Amygdala (tissue), 56 donors: ENCODE measurements at places on chromosomes 1 and 21.
A peak's percentile ranks its signal among the peaks of the same experiment; 100 is the strongest.

DNA sequence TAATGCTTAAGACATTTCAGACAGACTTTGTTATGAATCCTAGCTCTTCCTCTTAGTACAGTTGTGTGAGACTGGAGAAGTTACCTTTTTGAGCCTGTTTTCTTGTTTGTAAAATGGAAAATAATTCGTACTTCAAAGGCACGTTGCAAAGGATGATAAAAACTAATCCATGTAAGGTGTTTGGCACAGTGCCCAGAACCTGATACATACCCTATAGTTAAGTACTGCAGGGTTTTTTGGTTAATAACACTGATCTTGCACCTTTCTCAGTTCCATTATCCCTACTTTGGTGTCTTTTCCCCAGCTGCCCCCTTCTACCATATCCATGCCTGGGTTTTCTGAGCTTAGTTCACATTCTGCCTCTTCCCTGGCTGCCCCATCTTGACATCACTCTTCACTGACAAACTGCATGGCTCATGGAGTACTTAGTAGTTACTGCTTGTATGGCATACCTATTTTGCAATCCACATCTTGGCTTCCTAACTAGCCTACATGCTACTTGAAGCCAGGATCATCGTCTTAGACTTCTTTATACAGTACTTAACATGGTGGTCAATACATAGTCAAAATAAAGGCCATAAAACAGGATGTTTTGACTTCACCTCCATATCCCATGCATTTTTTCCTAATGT, 10.1 kb downstream of the CCDC185 start:
- DNase-seq: no peak

- DNase-seq: no peak
Measured at GRCh38 chr21:43925096-43925481, 60.1 kb downstream of the AGPAT3 start.

- DNase-seq: no peak
Measured at GRCh38 chr1:81689531-81689941, 111.2 kb upstream of the ADGRL2 start.

DNA sequence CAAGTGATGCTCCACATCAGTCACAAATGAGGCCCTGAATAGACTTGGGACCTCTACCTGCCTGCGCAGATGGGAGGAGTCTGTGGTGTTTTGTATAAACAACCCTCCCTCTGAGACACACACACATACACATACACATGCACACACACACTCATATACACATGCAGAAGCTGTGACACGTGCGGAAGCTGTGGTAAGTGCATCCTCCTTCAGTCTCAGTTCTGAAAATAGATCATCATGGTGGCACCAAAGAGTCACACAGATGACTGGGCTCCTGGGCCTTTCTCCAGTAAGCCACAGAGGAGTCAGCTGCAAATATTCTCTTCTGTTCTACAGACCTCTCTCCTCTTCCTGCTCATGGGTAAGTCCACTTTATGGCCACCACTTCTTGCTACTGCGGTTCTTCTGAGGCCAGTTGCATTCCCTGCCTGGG, at the start of gene LY9:
Gene LY9, plus strand, starts transcription at position 224 of the 433 bp plus-strand sequence. Its CDS starts 14 bp downstream, at position 238.
- no peak for DNase-seq

DNA sequence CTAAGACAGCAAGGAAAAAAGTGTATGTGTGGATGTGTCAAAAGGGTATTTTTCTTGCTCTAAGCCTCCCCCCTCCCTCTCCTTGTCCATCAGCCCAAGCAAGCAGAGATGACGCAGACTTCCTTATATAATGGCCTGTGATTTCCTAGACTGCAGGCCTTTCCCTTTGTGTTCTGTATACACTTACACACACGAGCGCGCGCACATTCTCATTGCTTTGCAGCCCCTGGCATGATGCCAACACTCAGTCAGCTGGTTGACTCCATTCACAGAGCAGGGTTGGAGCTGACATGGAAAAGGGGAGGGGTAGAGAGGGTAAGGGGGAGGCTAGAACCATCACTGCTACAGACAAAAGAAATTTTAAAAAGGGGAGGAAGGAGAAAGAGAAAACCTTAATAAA, 41.8 kb downstream of the GATAD2B start:
- DNase-seq: peak; percentile 92

- DNase-seq: no peak
Measured at GRCh38 chr1:97123717-97124431, 402.3 kb downstream of the PTBP2 start.

GRCh38 chr1:175126347-175126746, 58.7 kb downstream of the TNN start:
- no peak for DNase-seq

DNA sequence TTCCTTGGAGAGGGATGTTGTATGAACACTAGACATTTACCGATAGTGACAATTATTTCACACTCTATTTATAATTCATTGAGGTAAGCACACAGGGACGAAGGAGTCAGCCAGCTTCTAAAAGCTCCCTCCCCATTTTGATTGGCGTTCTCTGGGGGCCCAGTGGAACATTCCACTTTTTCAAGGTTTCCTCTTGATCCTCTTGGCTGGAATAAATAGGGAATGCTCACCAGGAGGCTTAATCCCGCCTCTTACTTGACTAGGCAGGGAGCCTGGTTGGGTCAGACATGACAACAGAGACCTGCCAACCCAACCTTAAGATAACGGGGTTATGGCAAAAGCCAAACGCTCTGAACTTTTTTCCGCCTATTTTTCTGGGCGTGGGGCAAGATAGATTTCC, 974 bp downstream of the ACTN2 start:
- DNase-seq: no peak

DNA sequence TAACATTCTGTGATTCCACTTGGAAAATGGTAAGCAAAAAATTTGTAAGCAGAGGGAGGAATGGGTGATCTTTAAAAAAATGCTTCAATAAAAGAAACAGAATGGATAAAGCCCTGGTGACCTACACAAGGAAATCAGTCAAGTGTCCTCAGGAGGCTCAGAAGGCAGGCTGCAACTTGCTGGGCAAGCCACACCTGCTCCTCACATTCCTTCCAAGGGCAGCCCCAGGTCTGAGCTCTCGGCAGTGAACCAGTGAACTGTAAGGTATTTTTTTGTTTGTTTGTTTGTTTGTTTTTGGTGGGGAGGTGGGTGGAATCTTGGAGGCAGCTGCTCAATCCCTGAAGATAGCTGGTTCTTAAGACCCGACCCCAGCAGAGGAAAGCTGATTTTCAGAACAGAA, 4.4 kb downstream of the TACSTD2 start:
- no peak for DNase-seq

DNA sequence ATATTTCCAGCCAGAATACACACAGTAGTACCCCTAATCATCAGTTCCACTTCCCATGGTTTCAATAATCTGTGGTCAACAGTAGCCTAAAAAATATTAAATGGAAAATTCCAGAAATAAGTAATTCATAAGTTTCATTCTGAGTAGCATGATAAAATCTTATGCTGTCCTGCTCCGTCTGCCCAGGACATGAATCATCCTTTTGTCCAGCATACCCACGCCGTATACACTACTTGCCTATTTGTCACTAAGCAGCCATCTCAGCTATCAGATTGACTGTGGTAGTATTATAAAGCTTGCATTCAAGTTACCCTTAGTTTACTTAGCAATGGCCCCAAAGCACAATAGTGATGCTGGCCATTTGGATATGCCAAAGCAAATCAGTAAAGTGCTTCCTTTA, 118.7 kb downstream of the SLC5A9 start:
- no peak for DNase-seq

DNA sequence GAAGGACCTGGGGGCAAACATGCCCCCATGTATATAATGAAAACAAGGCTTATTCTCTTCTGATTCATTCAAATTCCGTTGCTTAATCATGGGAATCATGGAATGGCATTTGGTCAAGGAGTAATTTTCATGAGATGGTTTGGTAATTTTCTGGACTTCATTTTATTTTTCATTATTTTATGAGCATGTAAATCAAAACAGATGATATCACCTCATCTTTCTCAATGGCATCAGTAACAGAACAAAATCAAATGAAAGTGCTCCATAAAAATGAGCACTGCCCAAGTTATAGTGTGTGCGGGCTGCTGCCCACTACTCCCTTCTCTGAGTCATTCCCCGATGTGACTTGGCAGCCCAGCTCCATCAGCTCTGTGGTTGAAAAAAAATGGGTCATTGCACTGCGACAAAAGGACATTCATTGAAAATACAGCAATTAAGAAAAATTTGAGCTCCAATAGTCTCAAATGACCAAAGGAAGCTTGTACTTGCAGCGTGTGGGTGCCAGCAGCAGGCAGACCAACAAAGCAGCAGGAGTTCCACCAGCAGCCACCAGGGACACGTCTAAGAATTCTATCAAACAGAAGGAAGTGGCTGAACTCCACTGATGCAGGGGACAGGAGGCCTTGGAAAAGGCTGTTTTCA, 84.3 kb upstream of the VAV3 start:
- DNase-seq: no peak

- peak; percentile 40 for DNase-seq
Measured at GRCh38 chr1:198903203-198903602, 264.4 kb downstream of the PTPRC start.

DNA sequence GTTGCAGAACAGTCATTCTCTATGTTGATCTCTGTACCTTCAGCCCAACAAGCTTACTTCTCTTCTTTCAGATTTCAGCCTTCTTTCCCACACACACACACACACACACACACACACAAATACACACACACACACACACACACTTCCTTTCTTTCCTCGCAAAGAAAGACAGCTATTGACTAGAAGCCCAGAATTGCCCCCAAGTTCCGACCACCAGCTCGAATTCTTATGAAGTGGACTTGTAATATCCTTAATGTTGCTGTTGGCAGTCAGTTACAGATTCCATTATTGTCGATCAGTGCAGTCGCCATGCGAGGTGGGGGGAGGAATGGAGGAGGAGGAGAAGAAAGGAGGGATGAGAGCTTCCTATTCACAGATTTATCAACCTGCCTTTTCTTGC, 125.5 kb downstream of the CLEC20A start:
- no peak for DNase-seq

GRCh38 chr21:45236481-45236880, 51.2 kb downstream of the POFUT2 start:
- DNase-seq: no peak

DNA sequence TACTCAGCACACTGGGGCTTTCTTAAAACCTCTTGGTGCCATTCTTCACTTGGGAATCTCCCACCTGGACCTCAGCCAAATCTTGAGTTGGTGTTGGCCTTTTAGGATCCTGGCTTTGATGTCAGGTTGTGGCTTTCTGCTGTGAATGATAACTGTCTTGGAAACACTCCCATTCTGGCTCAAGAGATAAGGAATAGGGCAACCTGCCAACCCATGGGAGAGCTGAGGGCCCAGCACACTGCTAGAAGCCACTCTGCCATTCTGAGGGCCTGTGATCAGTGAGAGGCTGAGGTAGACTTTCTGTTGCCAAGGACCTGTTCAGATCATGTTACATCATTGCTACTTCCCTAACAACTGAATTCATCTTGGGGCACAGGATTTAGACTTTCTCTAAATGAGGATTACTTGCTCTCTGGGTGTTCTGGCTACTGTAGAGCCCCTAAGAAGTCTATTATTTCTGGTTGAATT, 45.8 kb downstream of the TTC39A start:
- DNase-seq: no peak

DNA sequence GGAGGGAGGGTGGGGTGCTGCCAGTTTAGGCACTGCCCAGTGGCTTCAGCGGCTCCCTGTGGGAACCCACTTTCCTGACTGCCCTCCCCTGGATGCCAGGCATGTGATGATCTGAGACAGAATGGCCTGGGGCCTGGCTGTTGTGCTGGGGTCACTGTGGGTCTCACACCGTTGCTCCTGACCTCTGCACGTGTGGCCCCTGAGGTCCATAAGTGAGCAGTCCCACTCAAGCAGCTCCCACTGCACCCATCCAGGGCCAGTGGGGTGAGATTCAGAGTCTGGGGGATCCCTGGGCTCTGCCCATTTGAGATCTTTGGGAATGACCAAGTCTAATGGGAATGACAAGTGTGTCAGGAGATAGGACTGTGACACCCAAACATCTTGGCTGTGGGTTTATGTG, 18.0 kb downstream of the PODN start:
- DNase-seq: no peak

- no peak for DNase-seq
Measured at GRCh38 chr21:43307677-43308070, 119.3 kb downstream of the SIK1 start.

DNA sequence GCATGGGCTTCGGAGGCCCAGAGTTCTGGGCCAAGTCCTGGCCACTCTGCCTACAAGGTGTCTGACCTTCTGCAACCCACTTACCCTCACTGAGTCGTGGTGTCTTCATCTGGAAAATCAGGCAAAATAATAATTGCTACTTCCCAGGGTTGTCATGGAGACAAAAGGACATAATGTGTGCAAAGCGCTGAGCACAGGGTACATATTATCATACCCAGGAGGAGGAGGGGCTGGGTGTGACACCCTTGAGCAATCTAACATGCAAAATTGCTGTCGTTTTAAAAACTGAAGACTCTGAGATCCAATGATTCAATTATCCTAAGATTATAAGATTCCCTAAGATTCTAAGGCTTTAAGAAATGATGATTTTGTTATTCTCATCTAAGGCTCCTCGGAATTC, 459.5 kb downstream of the PTPRU start:
- DNase-seq: no peak

DNA sequence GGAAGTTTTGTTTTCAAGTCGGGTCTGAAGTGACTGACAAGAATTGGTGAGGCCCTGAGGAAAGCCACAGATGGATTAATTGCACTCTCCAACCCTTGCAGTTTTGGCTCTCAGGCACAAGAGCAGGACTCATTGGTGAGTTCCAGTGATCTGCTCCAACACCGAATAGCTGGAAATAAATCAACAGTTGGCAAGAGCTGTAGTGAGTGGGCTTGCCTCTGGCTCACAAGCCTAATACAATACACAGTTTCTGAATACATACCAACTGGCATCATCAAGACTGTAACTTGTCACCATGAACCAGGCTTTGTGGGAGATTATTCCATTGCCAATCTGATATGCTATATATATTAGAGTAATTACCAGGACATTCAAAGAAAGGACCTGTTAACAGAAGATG, 131.6 kb downstream of the GRIK1 start:
- no peak for DNase-seq

- no peak for DNase-seq
Measured at GRCh38 chr1:192700834-192701271, 64.9 kb downstream of the RGS13 start.

DNA sequence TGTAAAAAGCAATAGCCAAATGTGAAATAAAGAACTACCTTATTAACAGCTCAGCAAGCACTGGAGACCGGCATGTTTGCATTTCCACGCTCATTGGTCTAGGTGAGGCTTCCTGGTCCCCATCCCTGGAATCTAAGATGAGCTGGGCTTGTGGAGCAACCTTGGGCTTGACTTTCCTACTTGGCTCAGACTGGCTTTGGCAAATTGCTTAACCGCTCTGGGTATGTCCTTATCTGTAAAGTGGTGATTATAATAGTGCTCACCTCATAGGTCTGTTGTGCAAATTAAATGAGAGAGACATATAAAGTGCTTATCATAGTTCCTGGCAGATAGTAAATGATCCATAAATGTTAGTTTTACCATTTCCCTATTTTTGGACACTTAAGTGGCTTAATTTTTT, 49.4 kb upstream of the CACNA1E start:
- DNase-seq: no peak

GRCh38 chr1:92118826-92119225, 38.7 kb downstream of the BTBD8 start:
- DNase-seq: no peak
